Heart right ventricle (tissue), 16 donors: ENCODE measurements at places on chromosomes 12 and 14.
A peak's percentile ranks its signal among the peaks of the same experiment; 100 is the strongest.

GRCh38 chr14:67609642-67610310 is 9.7 kb upstream of the PIGH start:
- DNase-seq, result no peak

DNA sequence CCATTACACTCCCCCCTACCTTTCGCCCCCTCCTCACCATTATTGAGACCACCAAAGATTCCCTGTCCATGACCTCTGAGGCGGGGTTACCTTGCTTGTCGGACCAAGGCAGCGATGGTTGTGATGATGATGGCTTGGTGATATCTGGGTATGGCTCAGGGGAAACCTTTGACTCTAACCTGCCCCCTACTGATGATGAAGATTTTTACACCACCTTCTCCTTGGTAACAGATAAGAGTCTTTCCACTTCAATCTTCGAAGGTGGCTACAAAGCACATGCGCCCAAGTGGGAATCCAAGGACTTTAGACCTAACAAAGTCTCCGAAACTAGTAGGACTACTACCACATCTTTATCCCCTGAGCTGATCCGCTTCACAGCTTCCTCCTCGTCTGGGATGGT is 350.2 kb downstream of the DIO2 start:
- no peak for DNase-seq

DNA sequence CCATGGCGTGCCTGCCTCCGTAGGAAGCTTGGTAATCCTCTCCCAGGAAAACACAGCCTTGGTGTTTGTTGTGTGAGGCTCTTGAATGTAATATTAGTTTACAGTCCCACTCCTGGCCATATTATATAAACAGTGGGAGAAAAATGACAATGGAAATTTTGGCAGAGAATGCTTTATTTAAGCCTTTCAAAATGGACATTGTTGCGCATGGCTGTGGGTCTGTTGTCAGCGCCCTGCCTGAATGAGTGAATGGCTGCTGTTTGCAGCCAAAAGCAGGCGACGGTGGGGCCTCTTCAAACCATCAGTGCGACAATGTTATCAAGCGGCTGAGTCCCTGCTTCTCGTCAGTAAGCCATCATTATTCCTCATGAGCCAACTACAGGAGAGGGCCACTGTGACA is 201.8 kb upstream of the RMST start:
- no peak for DNase-seq

GRCh38 chr14:86847140-86847539 is 1145.8 kb downstream of the GALC start:
- no peak for DNase-seq

DNA sequence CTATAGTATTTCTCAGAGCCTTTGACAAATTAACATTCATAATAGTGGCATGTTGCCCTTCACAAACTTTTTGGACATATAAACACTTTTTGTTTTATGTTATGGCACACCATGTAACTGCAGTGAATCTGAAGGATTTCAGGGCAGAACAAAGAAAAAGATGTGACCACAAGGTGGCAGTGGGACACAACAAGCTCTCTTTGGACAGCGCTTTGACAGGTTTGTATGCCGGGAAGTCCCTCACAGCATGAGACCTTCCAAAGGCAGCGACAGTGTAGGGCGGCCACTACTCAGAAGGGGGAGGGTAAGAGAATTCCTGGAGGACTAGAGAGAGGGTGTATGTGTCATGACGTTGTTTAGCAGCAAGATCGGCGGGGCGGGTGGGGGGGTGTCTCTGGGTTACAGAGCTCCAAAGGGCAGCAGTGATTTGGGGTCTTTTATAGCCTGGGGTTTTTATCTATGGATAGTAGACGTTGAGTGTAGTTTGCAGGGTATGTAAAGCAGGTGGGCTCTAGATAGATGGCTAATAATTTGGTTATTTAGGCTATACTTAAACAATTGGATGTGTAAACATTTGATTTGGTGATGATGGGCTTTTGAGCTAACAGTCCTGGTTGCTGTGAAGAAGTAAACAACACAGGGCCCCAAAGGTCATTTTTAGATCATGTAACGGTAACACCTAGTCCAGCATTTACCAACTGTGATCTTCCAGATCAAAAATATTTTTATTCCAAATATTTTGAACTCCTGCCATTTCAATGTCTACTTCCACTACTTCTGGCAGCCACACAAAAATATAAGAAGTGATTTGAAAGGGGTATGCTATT is 22.9 kb downstream of the ETFBKMT start:
- DNase-seq, result peak; percentile 17

DNA sequence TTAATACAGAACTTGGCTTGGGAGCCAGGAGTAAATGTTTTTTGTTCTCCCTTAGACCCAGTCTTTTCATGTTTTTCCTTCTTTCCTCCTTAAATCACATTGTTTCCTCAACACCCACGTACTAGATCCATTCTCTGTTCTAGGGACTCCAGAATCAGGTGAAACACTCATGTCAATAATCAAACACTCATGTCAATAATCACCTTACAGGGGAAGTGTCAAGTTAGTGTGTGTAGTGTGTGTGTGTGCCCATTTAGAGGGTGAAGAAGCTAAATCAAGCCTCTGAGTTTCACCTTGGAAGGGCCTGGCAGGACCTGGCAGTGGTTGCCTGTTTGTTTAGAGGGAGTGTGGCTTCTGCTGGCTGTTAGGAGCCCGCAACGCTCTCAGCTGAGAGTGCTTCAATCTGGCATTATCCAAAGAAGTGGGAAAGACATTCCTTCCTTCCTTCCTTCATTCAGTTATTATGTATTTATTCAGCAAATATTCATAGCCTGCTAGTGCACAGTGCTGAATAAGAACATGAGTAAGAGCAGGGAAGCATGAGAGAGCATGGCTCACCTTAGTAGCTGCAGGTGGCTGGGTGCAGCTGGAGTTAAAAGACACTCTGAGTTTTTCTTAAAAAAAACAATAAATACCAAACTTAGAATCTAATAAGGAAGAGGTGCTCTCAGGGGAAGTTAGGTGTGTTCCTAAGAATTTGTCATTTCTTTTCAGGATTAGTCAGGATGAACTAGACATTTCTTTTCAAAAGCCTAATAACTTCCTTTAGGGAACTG is 17.6 kb upstream of the EID3 start:
- no peak for DNase-seq

DNA sequence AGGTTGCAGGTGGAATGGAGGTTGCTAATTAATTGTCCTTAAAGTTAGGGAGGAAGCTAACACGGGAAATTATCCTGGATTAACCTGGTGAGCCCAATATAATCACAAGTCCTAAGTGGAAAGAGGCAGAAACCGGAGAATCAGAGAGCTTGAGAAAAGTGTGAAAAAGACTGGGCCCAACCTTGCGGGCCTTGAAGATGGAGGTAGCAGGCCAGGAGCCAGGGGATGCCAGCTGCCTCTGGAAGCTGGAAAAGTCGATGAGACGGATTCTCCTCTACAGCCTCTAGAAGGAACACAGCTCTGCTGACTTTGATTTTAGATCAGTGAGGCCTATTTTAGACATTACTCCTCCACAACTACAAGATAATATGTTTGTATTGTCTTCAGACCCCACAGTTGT is 2.1 kb downstream of the SDR9C7 start:
- no peak for DNase-seq
